NCI-H2171 treated with DMSO at 0.1 percent for 48 hours (cell line): ENCODE measurements at places on chromosomes 11 and 22.

- DNase-seq, result peak; percentile 25
These were observed 944 bp downstream of the C11orf86 start for GRCh38 chr11:66976028-66976467.

- no peak for DNase-seq
These were observed 27.2 kb downstream of the GNB1L start for GRCh38 chr22:19827341-19828034.

GRCh38 chr22:48534395-48534958, 1293.2 kb downstream of the BRD1 start:
- no peak for DNase-seq

- no peak for DNase-seq
These were observed 16.5 kb upstream of the WT1 start for GRCh38 chr11:32451808-32452207.

- DNase-seq, result no peak
These were observed 105.2 kb upstream of the SYT13 start for GRCh38 chr11:45391168-45391850.

- DNase-seq, result no peak
These were observed 44.3 kb downstream of the KCNQ1 start for GRCh38 chr11:2489083-2489482.

GRCh38 chr11:87451395-87451794, 413.7 kb downstream of the TMEM135 start:
- DNase-seq, result no peak

DNA sequence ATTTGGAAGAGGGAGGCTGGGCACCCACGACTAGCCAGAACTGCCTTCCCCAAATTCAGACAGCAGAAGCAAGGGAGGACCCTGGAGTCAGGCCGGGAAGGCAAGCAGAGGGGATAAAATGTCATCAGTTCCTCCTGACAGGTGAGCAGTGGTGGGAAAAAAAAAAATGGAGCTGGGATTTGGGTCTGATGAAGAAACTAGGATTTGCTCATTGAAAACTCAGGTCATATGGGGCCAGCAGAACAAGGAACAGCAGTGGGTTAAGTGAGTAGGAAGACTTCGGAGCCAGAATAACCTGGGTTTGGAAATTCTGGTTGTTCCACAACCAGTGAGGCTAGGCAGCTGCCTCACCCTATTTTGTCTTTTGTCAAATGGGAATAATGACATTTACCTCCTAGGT, 28.9 kb upstream of the DRD2 start:
- no peak for DNase-seq

DNA sequence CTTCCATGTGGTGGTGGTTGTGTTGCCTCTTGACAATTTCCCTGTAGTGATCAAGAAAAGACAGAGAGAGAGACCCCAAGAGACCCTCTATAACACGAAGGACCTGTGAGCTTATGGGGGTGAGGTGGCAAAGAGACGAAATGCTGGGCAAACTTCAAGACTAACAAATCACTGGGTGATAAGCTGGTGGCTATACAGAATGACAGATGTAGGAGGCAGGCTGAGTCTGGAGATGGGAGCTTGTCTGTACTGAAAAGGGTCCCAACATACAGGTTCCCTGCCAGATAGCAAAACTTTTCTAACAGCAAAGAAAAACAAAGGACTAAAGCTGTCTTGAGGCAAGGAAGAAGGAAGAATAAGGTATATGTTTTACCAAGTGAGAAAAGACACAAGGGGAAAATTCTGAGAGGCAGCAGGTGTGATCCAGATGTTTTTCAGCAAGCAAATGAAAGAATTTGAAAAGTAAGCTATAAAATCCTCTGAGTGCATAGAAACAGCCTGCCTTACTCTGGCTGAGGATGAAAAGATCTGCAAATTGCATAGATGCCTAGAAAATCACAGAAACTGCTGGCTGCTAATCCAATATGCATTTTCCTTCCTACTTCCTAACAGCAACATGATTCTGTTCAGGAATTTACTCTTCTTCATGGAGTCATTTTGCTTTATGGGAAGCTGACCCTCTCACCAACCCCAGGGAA, 21.9 kb upstream of the LYVE1 start:
- DNase-seq, result no peak

- no peak for DNase-seq
These were observed 2120.6 kb upstream of the RAG2 start for GRCh38 chr11:38718659-38719058.

GRCh38 chr11:62153087-62153395, 29.2 kb downstream of the INCENP start:
- DNase-seq, result no peak

GRCh38 chr11:6604081-6604626, 580 bp downstream of the ILK start:
- no peak for DNase-seq

DNA sequence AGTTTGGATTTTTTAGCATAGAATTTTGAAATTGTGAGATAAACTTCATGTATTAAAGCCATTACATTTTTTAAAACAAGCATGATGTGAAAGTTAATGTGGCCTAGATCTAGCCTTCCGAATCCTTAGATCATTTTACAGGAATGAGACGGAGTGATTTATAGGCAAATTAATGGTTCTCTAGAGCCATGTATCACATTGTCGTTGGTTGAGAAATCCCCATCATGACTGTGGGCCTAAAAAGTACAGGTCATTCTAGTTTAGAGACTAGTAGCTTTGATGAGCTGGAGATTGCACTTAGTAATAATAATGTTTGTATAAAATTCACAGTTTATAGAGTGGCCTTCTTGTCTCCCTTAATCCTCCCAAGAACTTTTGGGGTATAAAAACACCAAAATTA, 7.1 kb downstream of the EWSR1 start:
- DNase-seq, result no peak

GRCh38 chr11:66639066-66639813, 737 bp downstream of the RBM4 start:
- DNase-seq, result no peak

GRCh38 chr11:58938398-58938797, 890 bp upstream of the GLYATL1 start:
- no peak for DNase-seq

- no peak for DNase-seq
These were observed 373.5 kb downstream of the GUCY1A2 start for GRCh38 chr11:106644824-106645223.

- DNase-seq, result no peak
These were observed at the start of gene KCTD14 for GRCh38 chr11:78022397-78023396. Gene KCTD14, minus strand, starts transcription at chr11:78023276. Its CDS starts 27 bp downstream, at chr11:78023249.
